ENCODE measurements at places on chromosomes 5 and 9.

GRCh38 chr5:138775034-138775433 is 21.8 kb downstream of the CTNNA1 start:
- DNase-seq: no peak

- DNase-seq: no peak
Observed at GRCh38 chr5:79499640-79500273, 14.2 kb downstream of the HOMER1 start.

DNA sequence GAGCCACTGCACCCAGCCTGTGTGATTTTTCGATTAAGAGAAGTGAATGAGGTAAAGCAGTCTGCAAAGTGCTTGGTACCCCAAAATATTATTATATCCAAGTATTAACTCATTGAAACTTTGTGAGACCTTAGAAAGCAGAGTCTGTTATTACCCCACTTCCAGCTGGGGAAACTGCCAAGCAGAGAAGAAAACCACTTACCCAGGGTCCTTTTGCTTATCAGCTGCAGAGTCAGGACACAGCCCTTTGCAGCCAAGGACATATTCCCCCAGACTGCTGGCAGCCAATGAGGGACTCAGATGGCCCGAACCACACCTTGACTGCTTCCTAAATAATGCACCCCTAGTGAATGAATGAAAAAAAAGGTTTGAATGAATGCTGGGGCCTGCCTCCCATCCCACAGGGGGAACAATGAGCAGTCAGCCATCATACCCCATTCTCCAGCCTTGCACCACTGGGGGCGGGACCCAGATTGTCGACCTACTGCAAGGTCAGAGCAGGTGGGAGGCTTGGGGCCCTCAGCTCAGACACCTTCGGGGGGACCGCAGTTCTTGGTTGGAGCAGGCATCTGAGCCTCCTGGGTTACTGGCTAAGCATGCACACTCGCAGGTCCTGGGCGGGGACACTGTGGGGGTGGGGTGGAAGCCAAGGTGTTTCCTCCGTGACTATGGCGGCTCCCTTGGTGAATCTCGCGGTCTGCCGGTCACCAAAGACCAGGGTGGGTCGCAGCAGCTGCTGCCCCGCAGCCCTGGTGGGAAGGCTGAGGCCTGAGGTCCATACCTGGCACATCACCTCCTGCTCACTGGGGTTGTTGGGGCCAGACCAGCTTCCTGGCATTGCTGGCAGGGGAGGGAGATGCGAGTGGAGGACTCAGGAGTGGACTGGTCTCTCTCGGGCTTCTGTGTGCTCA is 29.7 kb downstream of the PRRT1B start:
- DNase-seq: no peak

- no peak for DNase-seq
Observed at GRCh38 chr9:111676116-111676515, 14.7 kb downstream of the GNG10 start.

- peak; percentile 55 for DNase-seq
Observed at GRCh38 chr5:133831491-133832224, 136.8 kb downstream of the C5orf15 start.

GRCh38 chr9:70639853-70640814 is 225.7 kb upstream of the KLF9 start:
- DNase-seq: peak; percentile 57

DNA sequence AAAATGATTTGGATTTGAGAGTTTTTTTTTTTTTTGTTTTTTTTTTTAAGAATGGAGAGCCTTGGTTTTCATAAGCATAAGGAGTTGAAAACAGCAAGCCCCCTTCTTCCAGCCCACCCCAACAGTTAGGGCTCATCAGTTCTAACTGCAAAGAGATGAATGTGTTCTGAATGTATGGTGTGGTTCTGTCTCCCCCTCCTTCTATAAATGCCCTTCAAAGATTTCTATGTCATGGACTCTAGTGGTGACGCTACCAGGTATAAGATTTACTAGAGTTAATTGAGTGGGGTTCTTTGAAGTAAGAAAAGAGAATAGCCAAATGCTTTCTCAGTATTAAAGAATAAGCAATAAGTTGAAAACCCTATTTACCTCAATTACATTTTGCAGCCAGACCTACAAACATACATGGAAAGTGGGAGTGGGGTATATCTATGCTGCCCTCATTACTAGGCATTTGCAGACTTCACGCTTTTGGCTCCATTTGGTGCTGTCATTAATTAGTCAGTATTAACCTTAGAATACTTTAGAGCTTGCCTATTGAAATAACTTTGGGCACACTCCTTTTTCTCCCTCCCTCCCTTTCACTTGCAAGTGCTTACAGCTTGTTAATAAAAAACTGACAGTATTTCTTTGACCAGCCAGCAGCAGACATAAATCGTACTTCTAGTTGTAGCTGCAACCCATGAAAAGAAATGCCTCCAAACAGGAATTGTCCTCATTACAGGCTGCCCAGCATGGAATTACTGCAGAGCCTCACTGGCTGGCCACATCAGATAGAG is 667.2 kb upstream of the ZNF608 start:
- no peak for DNase-seq

- DNase-seq: peak; percentile 9
Observed at GRCh38 chr9:70832492-70832891, 288.9 kb downstream of the TRPM3 start.

GRCh38 chr9:99590840-99591239 is 230.8 kb upstream of the NR4A3 start:
- no peak for DNase-seq

- no peak for DNase-seq
Observed at GRCh38 chr5:179215576-179215975, 129.7 kb downstream of the ADAMTS2 start.

DNA sequence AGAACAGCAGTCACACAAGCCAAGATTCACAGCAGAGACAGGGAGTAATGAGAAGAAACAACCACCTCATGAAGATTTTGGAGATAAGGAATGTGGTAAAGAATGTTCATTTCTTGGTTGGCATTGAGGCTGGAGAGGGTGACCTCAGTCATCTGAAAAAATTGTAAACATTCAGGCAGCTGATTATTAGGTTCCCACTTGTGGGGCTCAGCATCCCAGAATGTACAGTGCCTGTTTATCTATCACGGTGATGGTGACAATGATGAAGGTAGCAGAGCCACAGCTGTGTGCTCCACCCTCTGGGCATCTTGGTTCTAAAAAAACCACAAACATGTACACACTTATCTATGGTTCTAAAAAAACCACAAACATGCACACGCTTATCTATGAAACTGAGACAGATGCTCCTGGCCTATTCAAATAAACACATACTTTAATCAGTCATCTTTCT is 143.9 kb upstream of the MOCS2 start:
- DNase-seq: peak; percentile 81

DNA sequence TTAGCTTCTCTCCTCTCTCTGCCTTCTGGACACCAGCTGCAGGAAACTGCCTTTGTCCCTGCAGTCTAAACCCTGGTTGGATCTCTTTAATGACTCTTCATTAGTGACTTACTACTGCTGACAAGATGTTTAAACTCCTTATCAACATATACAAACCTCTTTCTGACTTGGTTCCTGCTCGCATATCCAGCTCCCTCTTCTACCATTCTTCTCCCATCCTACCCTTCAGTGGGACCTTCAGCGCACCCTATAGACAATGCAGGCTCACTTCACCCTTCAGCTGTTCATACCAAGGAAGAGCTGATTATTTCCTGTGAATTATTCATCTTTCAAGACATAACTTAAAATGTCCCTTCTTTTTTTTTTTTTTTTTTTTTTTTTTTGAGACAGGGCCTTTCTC is 436.5 kb downstream of the KIAA0825 start:
- no peak for DNase-seq

GRCh38 chr9:2613730-2614271 is 7.8 kb upstream of the VLDLR start:
- no peak for DNase-seq

GRCh38 chr9:119596703-119597102 is 227.5 kb upstream of the BRINP1 start:
- no peak for DNase-seq

DNA sequence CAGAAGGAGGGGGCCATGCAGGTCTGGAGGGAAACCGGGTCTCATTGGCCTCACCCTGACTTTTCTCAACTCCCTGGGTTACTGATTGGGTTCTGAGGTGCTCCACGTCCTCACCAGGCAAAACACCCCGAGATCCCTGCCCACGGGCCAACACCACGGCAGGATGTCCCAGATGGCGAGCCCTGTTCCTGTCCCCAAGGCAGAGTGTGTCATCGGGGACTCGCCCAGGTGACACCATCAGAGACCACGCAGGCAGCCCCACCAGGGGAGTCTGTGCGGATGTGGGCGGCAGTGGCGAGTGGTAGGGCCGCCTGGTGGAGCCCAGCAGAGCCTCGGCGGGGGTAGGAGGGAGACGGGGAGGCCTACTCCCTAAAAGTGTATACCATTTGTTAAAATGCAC is 59.0 kb upstream of the UBAC1 start:
- DNase-seq: no peak

- no peak for DNase-seq
Observed at GRCh38 chr9:121930956-121931355, 162.2 kb downstream of the TTLL11 start.

- peak; percentile 53 for DNase-seq
Observed at GRCh38 chr5:74542482-74542881, 98.0 kb downstream of the ENC1 start.

GRCh38 chr5:154196955-154197652 is 6.6 kb downstream of the GALNT10 start:
- peak; percentile 57 for DNase-seq

DNA sequence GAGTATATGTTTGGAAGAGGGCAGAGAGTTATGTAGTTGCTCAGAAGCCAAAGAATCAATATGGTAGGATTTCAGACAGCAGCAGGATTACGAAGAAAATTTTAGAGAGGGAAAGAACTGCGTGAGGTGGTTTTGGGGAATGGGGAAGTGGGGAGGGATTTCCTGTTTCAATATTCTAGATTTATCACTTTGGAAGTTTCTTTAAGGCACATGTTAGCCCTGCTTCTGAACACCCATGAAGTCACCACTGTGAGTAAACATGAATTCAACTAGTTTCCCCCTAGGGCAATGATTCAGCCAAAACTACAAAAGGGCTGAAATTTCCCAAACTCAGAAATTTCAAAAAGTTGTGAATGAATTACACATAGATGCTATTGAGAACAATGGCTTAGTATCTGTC is 132.2 kb downstream of the EBF1 start:
- peak; percentile 80 for DNase-seq

DNA sequence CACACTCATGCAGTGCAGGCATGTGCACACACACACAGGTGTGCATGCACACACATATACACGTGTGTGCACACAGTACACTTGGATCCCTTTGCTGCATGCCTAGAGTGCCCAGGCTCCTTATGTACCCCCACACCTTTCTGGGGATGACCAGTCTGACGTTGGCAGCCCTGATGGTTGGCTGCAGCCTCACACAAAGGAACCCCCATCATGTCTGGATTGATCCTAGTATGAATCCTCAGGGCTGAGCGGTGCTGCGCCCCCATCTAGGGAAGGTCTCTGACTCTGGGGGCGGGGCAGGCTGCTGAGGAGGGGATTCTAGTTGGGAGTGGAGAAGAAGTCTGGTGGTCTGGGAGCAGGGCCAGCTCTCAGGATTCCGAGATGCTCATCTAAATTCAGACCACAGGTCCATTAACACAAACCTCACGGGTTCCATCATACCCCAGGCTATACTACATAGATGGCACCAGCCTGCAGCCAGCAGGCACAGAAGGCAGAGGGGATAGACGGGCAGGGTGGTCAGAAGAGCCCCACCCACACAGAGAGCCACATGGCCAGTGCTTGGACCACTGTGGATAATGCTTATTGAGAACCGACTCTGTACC is 50.5 kb upstream of the OLFM1 start:
- no peak for DNase-seq

DNA sequence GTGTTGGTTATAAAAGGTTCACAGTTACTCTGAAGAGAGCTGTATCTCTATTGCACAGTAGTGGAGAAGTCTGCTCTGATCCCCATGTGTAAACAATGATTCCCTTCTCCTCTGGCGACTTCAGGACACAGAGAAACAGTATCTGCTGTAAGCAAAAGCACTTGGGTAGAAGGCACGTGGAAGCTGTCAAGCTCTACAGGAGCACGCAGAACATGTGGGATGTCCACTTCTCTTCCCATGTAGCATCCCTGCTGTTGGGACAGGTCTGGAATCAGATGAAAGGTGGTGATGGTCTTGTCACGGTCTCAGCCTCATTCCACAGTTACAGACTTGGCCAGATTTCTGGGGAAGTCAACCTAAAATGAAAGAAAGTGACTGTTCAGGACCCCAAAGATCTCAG is 9.4 kb upstream of the MAPK9 start:
- DNase-seq: no peak

DNA sequence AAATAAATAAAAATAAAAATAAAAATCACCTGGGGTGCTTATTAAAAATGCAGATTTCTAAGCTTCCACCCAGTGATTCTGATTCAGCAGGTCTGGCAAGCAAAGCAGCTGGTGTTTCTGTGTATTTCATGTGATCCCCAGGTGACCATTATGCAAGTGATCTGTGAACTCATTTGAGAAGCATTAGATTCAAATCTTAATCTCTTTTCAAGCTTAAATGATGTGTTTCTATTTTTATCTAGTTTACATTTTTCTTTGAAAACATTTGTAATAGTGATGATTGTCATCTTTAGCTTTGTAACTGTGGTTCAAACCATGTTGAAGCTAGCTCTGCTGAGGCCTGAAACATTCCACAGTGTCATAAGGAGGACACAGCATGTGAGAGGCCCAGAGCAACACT is 804.8 kb upstream of the ZNF608 start:
- DNase-seq: peak; percentile 52

- no peak for DNase-seq
Observed at GRCh38 chr9:89648247-89649000, 43.6 kb downstream of the GADD45G start.

DNA sequence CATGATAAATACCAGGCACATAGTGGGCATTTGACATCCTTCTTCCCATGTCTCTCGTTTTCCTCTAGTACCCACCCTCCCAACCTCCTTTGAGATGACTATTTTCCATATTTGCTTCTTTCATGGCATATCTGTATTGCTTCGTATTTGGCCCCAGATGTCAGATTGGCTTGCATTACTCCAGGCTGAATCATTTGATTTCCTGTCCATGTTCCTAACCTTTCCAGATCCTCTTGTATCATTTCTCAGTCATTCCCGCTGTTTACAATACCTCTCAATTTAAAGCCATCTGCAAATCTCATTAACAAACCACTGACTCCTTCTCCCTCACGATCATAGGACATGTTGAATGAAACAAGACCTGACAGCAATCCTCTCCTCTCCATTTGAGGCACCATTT is 19.9 kb downstream of the MTX3 start:
- peak; percentile 80 for DNase-seq

GRCh38 chr5:172565455-172565854 is 75.6 kb upstream of the NEURL1B start:
- DNase-seq: no peak
